ENCODE measurements at places on chromosomes 3 and 15.

DNA sequence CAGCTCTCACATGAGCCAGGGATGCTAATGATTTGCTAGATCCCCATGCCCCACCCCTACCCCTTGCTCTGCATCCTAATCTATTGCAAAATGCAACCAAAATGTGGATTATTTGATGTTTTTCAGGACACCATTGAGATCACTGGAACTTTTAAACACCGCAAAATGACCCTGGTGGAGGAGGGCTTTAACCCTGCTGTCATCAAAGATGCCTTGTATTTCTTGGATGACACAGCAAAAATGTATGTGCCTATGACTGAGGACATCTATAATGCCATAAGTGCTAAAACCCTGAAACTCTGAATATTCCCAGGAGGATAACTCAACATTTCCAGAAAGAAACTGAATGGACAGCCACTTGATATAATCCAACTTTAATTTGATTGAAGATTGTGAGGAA lies 29.7 kb downstream of the HDC start:
- no peak for DNase-seq

DNA sequence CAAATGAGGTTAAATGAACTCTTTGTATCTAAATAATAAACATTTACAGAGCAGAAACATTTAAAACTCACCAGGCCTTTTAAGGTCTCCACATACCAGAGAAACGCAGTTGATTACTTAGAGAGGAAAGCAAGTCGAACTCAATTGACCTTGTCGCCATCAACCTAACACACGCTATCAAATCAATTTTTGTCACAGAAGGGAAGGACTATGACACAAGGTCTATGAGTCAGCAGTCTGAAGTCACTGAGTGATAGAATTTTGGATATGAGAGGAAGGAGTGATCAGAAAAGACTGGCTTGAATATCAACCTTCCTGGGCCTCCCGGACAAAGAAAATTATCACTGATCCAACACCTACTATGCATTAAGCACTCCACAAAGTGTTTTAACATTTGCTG lies 514.4 kb upstream of the ZNF385D start:
- no peak for DNase-seq

DNA sequence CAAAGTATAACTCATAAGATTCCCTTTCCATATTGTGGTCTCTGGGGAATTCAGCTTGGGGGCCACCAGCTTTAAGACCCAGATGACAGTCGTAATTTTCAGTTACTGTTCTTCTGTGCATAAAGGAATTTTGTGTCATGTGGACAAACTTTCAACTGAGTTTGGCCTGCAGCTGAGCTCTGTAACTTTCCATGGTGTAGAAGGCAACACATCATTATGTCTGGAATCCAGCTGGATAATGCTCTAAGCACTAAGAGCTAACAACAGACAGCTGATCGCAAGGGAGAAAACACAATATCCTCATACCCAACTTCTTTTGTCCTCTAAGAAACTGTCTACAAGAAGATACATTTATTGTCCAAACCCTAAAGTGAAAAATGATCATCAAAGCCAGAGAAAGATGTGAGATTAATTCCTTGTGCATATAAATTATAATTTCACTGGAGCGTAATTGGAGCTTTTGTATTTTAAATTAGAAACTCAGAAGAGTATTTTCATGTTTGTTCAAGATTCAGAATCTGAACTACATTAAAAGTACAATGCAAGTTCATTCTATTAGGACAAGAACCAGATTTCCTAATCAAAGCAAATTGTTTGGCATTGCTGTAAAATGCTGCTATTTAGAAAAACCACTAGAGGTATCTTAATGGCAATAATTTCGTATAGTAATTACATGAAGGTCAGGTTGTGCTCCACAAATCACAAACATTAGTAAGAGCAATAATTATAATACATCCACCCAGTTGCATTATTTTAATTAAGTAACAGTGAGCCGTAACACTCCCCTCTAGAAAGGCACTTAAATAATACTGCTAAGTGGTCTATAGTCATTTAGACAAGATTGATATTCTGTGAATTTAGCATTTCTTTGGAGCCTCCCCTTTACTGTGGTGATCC lies 218.8 kb downstream of the ATP8B4 start:
- DNase-seq = no peak

DNA sequence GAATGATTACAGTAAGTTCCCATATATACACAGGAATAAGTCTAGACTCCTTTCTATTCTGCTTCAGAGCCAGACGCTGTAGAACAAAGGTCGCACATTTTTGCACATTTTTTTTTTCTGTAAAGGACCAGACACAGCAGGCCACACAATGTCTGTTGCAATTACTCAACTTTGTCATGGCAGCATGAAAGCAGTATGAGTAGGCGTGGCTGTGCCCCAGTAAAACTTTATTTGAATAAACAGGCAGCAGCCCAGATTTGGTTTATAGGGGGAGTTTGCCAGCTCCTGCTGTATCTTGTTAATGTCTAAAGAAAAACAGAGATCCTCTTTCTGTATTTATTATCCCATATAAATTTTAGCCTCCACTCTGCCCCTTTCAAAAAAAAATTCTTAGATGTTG lies 708.3 kb downstream of the FHIT start:
- no peak for DNase-seq

DNA sequence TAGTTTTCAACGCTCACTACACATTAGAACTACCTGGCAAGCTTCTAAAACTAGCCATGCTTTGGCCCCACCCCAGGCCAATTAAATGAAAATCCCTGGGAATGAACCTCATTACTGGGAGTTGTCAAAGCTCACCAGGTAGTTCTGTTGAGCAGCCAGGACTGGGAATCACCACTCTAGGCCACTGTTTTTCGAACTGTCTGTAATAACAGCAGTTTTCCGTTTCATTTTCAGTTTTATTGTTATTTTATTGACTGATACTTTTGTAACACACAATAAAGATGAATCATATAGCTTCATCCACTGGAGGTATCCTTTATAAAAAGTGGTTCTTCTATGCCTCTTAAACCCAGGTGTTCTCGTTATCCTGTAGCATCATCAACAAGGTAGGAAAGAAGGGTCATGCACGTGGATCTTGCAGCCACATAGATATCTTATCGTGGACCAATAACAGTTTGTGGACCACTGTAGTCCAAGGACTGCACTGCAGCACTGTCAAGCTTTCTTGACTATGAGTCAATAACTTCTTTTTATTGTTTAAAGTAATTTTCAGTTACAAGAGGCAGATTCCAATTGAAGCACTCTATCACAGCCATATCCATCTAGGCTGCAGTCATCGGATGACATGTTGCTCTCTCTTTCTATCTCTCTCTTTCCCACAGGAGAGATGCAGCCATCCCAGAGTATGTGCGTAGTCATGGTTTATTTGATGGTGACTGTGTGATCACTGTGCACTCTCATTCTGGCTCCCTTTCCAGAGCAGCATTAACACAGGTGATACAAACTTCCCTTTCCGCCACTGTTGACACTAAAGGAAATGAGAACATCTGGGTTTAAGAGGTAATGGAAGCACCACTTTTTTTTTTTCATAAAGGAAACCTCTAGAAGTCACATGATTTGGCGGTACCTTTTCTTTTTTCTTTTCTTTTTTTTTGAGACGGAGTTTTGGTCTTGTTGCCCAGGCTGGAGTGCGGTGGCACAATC lies 39.0 kb upstream of the BLM start:
- no peak for DNase-seq

DNA sequence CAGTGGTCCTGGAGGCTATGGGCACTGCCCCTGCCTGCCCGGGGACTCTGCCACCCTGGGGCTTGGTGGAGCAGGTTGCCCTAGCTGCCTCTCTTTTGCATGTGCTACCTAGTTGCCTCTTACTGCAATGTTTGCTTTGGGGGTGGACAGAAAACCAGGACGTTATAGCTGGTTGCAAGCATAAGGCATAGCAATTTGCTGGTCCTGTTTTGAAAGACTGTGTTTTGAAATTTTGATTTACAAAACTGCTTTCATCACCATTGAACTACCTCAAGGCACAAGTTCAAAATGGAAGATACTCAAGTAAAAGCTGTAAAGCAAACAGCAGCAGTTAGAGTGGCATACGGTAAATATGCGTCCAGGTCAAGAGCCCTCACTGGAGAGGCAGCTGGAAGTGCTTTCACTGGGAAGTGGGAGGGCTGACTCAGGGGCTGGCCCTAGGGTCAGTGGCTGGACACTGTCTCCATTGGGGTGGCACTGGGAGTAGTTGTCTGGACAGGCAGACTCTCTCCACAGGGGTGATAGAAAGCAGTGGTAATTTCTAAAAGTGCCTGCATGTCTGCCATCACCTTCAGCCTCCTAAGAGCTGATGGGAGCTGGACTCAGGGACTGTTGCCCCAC lies 138.1 kb downstream of the CHDH start:
- no peak for DNase-seq

DNA sequence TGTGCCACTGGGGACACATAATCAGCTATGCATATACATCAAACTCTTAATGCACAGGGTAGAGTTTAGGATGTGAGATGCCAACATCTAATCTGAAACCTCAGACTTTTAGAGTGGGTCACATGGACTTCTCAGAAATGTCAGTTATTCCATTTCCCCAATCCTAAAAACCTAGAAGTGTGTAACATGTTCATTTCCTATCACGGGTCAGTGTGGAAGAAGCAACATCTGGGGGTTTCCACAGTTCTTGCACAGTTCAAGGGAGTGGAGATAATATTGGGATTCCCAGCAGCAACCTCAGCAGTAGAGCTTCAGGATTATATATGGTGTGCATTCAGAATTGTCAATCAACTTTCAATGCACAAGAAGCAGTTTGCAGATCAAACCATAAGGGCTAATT lies 44.4 kb upstream of the SPRED1 start:
- DNase-seq = no peak

GRCh38 chr3:69688400-69688799 lies 50.9 kb upstream of the MITF start:
- no peak for DNase-seq

DNA sequence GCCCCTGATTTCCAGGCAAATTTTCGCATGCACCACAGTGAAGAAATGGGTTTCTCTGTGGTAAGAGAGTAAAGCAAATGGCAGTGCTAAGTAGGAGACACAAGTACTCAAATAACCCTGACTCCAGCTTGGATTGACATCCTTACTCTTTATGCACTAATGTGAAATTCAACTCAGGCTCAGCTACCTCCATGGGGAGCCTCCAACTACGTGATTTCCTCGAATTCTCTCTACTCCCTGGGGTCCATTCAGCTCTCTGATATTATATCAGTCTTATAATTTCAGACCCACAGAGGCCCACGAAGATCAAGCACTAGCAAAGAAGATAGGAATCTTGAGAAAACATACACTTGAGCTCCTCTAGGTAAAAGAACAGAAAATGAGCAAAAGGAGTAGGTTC lies 407.6 kb upstream of the CCDC54 start:
- no peak for DNase-seq

DNA sequence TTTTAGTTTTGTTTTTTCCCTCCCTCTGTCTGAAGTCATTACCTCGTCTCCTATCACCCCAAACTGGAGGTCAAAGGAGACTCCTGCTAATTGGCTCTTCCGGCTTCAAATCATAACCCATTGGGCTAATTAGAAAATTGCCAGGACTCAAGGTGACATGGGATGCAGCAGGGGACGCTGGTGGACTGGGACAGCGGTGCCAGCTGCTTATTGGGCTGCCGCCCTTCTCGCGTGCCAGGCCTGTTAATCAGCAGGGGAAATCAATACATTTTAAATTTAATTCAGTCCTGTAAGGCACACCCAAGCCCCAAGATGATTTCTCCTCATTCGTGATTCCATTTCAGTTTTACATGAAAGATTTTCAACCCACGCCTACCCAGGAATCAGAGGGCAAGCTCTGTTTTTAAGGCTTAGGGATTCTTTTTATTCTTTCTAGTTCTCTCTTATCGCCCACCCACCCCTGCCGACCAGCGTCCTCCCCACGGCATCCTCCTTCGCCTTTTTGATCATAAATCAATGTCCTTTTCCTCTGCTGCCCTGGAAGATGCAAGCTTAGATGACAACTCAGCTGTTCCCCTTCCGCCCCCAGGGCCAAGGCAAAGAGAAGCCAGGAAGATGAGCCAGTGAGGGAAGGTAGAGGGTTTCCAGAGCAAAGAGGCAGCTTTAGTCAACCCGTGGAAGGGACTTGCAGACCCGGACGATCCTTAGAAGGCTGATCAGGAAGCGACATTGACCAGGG lies 329.6 kb downstream of the UACA start:
- no peak for DNase-seq

DNA sequence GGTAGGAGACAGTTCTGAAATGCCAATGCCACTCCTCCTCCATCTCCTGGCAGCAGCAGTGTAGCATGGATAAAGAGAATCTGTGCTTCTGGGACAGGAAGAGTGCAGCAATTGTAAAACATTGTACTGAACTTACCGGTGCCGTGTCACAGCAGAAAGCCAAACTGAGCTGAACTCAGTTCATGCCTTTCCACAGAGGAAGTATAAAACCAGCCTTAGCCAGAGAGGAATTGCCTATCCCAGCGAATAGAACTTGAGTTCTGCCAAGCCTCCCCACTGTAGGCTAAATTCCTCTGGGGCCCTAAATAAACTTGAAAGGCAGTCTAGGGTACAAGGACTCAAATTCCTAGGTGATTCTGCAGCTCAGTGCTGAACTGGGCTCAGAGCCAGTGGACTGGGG lies 148.8 kb downstream of the SLC9A9 start:
- DNase-seq = no peak

GRCh38 chr3:197394464-197395321 lies 96.3 kb upstream of the DLG1 start:
- DNase-seq = peak; percentile 36

DNA sequence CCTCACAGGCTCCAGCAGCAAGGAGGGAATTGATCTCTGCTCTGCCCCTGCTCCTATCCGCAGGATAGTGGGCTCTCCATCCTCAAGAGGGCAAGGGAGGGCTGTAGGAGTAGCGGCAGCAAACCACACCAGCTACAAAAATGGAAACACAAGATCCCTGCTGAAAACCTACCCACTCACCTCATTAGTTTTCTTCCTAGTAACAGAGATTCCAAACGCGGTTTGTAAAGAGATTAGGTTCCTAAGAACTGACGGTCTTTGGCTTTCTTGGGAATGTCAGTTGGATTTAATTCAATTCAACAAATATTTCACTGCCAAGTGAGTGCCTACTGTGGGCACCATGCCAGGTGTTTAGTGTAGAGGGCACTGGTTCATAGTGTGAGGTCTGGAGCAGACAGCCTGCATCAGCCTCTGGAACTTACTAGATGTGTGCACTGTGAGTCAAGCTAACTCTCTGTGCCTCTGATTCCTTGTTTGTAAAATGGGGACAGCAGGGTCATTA lies 84.7 kb downstream of the MRPL46 start:
- no peak for DNase-seq

DNA sequence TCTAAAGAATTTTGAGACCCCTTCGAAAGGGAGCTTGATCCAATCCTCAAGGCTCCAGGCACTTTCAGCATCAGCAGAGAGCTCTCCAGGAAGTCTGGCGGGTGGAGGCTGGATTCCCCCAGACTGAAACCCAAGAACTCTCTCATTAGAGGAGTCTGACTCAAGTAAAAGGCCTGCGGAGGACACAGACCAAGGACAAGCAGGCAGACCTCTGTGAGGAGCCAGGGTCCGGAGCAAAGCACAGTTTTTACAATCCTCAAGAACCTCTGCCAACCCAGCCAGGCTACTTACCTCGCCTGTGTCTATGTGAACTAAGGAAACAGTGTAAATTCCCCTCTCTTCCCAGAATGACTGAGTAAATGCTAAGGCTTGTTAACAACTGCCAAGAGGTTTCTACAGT lies 86.2 kb downstream of the FBN1 start:
- DNase-seq = no peak

GRCh38 chr3:170467571-170468147 lies 49.0 kb downstream of the CLDN11 start:
- no peak for DNase-seq

- DNase-seq = no peak
These were observed 7.3 kb downstream of the SRPRB start for GRCh38 chr3:133812872-133813271.
